ENCODE measurements at places on chromosomes 7 and 10.

DNA sequence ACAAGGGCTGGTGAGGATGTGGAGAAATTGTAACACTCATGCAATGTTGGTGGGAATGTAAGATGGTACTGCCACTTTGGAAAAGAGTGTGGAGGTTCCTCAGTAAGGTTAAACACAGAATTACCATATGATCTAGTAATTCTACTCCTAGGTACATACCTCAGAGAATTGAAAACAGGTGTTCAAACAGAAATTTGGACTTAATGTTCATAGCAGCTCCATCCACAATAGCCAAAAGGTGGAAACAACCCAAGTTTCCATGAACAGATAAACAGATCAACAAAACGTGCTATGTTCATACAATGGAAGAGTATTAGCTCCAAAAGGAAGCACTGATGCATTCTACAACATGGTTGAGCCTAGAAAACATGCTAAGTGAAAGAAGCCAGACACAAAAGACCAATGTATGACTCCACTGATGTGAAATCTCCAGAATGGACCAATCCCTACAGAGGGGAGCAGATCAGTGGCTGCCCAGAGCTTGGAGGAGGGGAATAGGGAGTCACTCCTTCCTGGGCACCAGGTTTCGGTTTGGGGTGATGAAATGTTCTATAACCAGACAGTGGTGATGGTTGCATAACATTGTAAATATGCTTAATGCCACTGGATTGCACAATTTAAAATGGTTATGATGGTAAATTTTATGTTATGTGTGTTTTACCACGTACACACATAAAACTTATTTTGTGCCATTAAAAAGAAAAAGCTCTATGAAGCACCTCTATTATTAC lies 5.7 kb upstream of the WDR86 start:
- no peak for DNase-seq

DNA sequence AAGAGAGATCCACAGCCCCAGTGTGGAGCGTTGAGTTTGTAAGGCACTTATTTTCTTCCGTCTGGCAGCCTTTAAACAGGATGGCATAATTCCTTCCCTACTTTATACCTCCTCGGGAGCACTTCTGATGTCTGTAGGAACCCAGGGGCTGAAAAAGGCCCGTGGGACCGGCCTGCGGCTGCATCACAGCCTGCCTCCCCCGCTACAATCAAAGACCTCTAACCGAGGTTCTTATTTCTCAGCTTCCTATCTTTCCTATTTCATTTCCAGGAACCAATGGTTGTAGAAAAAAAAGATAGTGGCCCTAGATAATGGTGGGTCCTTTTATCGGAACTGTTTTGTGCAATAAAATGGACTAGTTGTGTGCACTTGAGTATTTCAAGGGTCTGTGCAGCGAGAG lies 4.1 kb upstream of the CTBP2 start:
- no peak for DNase-seq

DNA sequence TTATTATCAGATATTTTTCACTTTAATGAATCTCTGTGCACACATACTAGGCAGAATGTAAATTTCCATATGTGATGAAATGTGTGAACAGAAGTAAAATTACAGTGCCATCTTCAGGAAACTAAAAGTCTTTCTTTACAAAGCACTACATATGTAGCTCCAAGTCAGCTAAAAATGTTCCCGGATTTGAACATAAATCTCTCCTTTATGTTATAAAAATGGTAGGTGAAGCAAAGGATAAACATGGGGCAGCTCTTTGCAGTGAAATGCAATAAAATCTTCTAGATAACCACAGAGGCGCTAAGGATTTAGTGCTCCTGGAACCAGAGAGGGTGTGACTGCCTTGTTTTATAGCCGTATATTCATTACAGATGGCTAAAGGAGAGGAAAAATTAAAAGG lies 104.9 kb upstream of the C7orf33 start:
- no peak for DNase-seq

DNA sequence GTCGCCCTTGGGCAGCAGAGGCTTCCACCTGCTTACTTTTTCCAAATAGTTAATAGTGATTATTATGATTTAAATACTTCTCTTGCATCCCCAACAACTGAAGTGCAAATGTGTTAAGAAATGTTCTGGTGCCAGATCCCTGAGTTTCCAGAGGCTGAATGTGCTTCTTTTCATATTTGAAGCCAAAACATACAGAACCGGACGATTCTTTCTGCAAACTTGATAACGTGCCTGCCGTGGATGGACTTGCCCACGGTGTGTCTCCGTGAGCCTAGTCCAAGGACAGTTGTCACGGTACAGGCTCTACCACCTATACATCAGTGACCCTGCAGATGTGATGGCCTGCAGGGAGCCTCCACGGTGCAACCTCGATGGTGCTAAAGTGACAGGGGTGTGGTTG lies 198.6 kb upstream of the LYZL2 start:
- DNase-seq, result no peak

DNA sequence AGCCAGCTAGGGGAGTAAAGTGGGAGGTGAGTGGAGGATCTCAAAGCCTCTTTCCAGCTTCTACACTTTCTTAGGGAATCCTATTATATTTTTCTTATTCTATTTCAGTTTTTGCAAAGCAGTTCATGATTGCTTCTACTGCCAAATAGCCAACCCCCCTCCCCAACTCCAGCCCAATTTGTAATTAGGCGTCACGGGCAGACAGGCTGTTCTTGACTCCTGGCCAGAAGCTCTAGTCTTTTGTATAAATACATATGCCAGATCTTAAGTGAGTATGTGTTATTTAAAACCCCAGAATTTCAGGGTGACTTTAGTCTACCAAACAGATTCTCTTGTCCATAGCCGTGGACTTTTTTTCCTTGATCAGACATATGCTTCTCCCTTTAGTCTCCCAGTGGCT lies 255.2 kb downstream of the BUB3 start:
- DNase-seq, result no peak

- no peak for DNase-seq
Measured at GRCh38 chr10:86020134-86020533, 346.5 kb downstream of the GRID1 start.

- DNase-seq, result no peak
Measured at GRCh38 chr7:152565731-152566130, 110.2 kb downstream of the XRCC2 start.

DNA sequence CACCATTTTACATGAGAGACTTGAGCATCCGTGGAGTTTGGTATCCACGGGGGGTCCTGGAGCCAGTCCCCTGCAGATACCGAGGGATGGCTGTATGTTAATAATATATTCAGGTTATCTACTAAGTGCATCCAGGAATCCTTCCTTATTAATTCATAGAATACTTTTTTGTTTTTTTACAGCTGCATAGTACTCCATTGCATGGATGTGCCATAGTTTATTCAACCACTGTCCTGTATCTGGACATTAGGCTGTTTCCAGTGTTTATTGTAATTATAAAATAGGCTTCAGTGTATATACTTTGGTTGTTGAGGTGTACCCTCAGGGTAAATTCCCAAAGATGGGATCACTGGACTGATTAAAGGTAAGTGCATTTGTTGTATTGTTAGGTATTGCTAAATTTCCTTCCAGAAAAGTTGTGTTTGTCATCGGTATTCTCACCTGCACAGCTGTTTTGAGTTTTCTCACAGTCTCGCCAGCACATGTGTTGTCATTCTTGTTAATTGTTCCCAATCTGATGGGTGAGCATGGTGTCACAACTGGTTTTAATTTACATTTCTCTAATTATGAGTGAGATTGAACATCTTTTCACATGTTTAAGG lies 55.1 kb downstream of the INPP5F start:
- DNase-seq, result no peak

DNA sequence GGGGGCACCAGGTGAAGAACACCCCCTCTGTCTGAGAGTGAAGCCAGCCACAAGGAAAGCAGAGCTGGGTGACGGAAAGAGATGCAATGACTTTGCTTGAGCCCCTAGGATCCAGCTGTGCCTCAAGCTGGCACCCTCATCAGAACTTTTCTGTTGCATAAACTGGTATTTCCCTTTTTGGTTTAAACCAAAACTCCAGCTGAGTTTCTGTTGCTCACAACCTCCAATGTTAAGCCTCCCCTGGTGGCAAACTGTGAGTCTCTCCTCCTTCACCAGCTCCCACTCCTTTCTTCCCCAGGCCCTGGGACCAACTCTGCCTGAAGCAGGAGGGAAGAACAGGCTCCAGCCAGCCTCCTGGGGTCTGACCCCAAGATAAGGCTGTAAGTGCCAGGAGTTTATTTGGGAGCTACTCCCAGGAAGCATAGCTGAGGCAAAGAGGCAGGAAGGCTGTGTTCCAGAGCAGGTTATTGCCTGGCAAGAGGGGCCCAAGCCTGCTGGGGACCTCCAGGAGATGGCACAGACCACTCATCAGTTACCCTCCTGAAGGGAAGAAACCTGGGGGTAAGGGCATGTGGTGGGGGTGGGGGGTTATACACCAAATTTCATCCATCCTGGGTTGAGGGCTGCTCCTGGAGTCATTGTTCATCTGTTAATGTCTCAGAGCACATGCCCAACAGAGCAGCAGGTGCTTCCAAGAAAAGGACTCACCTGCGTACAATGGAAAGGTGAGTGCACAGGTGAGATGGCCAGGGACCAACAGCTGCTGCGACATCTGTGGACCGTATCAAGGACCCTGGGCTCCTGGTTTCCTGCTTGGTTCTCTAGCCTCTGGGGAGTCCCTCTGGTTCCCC lies 73.3 kb upstream of the NANOS1 start:
- peak; percentile 30 for DNase-seq

- no peak for DNase-seq
Measured at GRCh38 chr7:96120445-96121225, 201.3 kb downstream of the SLC25A13 start.

GRCh38 chr10:6423413-6424170 lies 156.5 kb downstream of the PRKCQ start:
- DNase-seq, result no peak

GRCh38 chr7:92461027-92462003 lies 14.0 kb downstream of the GATAD1 start:
- DNase-seq, result no peak

DNA sequence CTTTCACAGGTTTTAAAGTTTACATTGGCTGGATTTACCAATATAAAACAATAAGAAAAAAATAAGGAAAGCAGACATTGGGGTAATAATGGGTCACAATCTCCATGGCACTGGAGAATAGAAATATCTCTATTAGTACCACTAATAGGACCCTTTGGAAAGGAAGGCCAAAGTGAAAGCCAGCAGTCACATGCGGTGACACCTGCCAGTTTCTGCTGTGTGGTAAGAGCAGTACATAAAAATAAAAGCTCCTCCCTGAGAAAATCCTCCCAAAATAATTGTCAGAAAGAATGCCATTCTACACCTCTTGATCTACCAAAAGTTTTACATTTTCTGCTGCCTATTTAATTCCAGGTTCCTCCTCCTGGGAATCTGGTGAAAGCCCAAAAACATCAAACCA lies 30.4 kb upstream of the SLC13A1 start:
- DNase-seq, result no peak

DNA sequence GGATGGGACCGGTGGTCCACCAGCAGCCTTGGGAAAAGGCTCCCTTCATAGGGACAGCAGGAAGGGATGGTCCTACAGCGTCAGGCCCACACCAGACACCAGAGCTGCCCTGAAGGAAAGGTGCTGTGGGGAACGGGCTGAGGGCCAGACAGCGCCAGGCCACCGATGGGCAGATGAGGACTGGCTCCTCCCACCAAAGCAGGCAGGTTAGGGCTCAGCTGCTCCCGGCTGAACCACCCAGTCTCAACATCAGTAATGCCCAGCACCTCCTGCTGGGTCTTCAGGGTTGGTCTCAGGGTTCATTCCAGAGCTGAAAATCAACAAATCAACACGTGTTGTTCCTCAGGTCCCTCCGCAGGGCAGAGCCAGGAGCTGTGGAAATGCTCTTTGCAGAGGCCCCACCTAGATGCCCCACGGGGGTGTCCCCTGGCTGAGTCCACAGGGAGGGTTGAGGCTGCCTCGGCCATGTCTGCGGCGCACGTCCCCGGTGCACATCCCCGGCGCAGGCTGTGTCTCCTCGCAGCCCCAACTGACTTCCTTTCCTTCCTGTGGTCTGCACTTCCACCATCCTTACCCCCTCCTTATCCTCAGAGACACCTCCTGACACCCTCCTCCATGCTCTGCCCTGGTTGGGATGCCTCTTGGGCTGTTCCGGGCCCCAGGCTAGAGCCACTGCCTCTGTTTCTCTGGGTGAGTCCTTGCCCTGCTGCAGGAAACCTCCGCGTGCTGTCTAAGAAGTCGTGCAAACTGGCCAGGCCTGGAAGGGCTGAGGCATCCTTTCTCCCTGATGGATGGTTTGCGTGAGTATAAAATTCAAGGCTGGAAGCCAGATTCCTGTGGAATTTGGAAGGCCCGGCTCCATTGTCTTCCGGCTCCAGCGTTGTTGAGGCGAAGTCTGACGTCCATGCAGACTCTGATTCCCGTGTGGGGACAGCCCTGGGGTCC lies 32.8 kb upstream of the CFAP46 start:
- DNase-seq, result no peak

GRCh38 chr10:77121829-77122228 lies 515.8 kb downstream of the KCNMA1 start:
- no peak for DNase-seq

- no peak for DNase-seq
Measured at GRCh38 chr10:119477444-119477843, 65.1 kb downstream of the RGS10 start.

Measured in ureter (tissue), 1 donor.